Heart left ventricle (tissue), 16 donors: ENCODE measurements at places on chromosomes 2 and 18. TPM values are rescaled to one million over a fixed set of nuclear protein-coding genes. Genes with fewer than 3 reads are reported as not detected.

DNA sequence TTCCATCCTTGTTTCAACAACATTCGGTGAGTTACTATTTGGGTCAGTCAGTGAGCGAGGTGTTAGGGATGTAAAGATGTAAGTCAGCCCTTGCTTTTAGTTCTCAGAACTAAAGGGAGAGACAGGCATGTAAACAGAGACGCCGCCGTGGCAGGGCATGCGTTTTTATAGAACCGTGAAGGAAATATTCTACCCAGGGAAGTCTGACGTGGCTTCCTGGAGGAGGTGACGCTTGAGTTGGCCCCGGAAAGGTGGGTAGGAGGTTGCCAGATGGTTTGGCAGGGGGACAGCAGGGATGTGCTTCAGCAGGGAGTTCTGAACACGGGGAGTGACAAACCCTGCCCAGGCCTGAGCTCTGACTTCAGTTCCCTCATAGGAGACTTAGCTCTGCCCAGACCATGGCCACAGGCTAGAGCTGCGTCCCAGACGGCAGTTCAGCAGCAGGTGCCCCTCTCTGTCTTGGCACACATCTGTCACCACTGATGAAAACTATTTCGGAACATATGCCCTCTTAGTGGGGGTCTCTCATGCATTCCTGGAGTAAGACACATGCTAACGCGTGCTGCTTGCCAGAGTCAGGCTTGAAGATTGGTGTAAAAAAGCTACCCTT is 23.4 kb upstream of the RPL31 start:
- H3K4me3 ChIP-seq, result no peak overlapping the region
- H3K27me3 ChIP-seq, result no peaks in the 10 kb centered on the region
- H3K4me1 ChIP-seq, result no peaks in the 10 kb centered on the region
- H3K27ac ChIP-seq, result no peak overlapping the region
- no peak for DNase-seq
- H3K36me3 ChIP-seq, result peaks cover 83% of the 10 kb centered on the region

Gene CNDP1
- total RNA-seq, result not detected

- no peaks in the 10 kb centered on the region for H3K4me1 ChIP-seq
- no peaks in the 10 kb centered on the region for H3K27me3 ChIP-seq
- H3K4me3 ChIP-seq, result no peak overlapping the region
- no peaks in the 10 kb centered on the region for H3K36me3 ChIP-seq
- H3K27ac ChIP-seq, result no peak overlapping the region
These were observed 234.8 kb upstream of the PIK3C3 start for GRCh38 chr18:41720226-41720625.

Gene FTCDNL1
- total RNA-seq, result 3.1 TPM

DNA sequence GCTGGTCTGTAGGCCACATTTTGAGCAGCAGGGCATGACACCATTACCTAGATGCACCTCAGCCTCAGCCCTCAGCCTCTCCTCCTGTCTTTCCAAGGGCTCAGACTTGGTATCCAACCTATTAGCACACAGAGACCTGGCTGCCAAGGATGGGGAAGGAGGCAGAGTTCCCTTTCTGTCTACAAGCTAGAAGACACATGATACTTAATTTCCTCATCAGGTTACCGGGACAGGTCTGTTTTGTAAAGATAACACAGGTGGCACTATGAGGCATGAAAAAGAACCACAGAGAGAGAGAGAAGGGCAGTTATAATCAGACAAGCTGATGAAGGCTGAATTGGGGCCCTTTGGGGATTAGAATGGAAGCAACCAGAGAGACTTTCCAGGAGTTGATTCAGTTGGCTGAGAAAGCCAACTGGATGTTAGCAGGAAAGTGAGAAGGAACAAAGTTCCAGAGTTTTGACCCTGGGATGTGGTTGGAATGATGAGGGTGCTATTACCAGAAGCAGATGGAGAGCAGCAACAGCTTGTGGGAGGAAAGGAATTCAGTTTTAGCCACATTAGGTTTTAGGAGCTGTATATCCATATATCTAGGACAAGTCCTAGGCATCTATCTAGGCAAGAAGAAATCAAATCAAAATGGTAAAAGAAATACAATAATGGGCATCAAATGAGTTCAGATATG is 46.0 kb upstream of the RMND5A start:
- peak overlapping the region; percentile 54 for H3K27ac ChIP-seq
- H3K4me3 ChIP-seq, result no peak overlapping the region
- peaks cover 25% of the 10 kb centered on the region for H3K4me1 ChIP-seq
- no peaks in the 10 kb centered on the region for H3K36me3 ChIP-seq
- DNase-seq, result no peak
- no peaks in the 10 kb centered on the region for H3K27me3 ChIP-seq

DNA sequence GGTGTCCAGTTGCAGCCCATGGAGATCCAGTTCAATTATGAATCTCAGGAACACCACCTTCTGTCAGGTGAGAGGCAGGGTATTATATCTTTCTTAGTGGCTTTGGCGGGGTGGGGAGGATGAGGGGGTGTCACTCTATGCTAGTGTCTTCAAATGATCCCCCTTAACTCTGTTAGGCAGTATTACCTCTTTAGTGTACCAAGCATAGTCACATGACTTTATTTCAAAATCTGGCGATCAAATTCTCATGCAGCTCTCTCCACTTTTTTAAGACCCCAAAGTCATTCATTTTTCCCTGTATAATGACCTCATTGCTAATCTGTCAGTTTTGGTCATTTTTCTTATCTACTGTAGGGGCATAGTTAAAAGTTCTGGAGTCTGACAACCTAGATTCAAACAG is 1.1 kb upstream of the ZSCAN30 start:
- H3K27me3 ChIP-seq, result no peaks in the 10 kb centered on the region
- peaks cover 34% of the 10 kb centered on the region for H3K36me3 ChIP-seq
- peaks cover 17% of the 10 kb centered on the region for H3K4me1 ChIP-seq
- no peak for DNase-seq

Gene POU3F3
- total RNA-seq, result not detected

- H3K36me3 ChIP-seq, result no peaks in the 10 kb centered on the region
- H3K4me3 ChIP-seq, result no peak overlapping the region
- H3K27me3 ChIP-seq, result no peaks in the 10 kb centered on the region
- no peaks in the 10 kb centered on the region for H3K4me1 ChIP-seq
These were observed 1323.9 kb upstream of the DDX18 start for GRCh38 chr2:116490511-116491145.

DNA sequence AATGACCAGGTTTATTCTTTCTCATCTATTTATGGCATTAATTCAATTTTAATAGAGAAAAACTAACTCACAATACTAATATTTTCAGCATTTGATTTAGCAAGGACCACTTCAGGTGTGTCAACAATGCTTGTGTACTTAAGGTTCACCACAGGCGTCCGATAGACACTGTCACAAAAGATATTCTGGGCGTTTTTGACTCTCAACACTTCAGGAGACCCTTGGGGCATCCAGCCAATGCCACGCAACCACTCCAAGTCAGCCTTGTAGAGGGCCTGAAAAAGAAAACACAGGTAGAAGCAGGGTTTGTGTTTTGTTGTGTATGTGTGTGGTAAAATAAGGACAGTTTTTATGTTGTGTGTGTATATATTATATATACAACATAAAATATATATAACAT is 158.2 kb downstream of the NEB start:
- H3K4me1 ChIP-seq, result no peaks in the 10 kb centered on the region
- H3K4me3 ChIP-seq, result no peak overlapping the region
- DNase-seq, result no peak
- no peaks in the 10 kb centered on the region for H3K27me3 ChIP-seq
- no peak overlapping the region for H3K27ac ChIP-seq

DNA sequence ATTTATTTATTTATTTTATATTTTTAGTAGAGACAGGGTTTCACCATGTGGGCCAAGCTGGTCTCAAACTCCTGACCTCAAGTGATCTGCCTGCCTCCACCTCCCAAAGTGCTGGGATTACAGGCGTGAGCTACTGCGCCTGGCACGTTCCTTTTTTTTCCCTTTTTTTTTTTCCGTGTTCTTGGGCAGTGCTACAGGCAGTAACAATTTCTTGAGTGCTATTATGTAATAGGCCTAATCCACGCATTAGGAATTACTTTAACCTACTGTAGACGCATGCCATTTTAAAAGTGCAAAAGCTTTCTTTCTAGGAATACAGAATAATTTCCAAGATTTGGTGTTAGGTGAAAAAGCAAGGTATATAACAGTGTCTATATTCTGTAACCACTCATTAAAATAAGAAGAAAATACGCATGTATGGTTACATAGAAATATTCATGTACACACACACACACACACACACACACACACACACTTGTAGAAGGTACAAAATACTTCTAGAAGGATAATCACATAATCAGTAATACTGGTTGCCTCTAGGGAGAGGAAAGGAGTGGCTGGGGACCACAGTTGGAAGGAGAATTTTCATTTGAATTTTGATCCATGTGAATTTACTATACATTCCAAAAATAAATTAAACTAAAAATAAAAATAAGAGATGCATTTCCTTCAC is 92.3 kb downstream of the METTL8 start:
- H3K36me3 ChIP-seq, result no peaks in the 10 kb centered on the region
- H3K27ac ChIP-seq, result no peak overlapping the region
- H3K4me3 ChIP-seq, result no peak overlapping the region

Gene LOXL3
- total RNA-seq, result 8.7 TPM

DNA sequence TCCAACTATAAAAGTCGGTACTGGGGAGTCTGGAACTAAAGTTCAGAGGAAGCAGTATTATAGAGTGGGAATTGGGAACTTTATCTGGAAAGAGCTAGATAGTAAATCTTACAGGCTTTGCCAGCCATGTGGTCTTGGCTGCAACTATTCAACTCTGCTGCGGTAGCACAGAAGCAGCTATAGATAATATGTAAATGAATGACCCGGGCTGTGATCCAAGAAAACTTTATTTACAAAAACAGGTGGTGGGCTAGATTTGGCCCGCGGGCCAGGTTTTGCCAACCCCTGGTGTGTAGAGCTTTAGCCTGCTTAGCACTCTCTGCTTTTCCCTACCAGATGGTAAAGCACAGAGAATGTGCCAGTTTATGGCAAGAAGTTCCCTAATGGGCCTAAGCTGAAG is 70.8 kb downstream of the TNP1 start:
- H3K36me3 ChIP-seq, result no peaks in the 10 kb centered on the region
- H3K27ac ChIP-seq, result no peak overlapping the region
- no peaks in the 10 kb centered on the region for H3K27me3 ChIP-seq
- no peak for DNase-seq
- peaks cover 18% of the 10 kb centered on the region for H3K4me1 ChIP-seq
- no peak overlapping the region for H3K4me3 ChIP-seq

- H3K27me3 ChIP-seq, result no peaks in the 10 kb centered on the region
- H3K27ac ChIP-seq, result no peak overlapping the region
- H3K36me3 ChIP-seq, result peaks cover 26% of the 10 kb centered on the region
- H3K4me1 ChIP-seq, result no peaks in the 10 kb centered on the region
- no peak overlapping the region for H3K4me3 ChIP-seq
These were observed 19.1 kb downstream of the IAH1 start for GRCh38 chr2:9493478-9493877.

Gene PDE1A
- 16.8 TPM for total RNA-seq

- DNase-seq, result no peak
- peaks cover 4% of the 10 kb centered on the region for H3K4me1 ChIP-seq
- no peak overlapping the region for H3K4me3 ChIP-seq
- no peaks in the 10 kb centered on the region for H3K27me3 ChIP-seq
- H3K36me3 ChIP-seq, result no peaks in the 10 kb centered on the region
These were observed 2.6 kb upstream of the BMPR2 start for GRCh38 chr2:202373490-202373889.

- no peak for DNase-seq
- no peaks in the 10 kb centered on the region for H3K27me3 ChIP-seq
- peaks cover 36% of the 10 kb centered on the region for H3K4me1 ChIP-seq
- H3K4me3 ChIP-seq, result peak overlapping the region; percentile 77
- H3K36me3 ChIP-seq, result peaks cover 39% of the 10 kb centered on the region
These were observed 1.6 kb downstream of the LGALSL start for GRCh38 chr2:64455545-64455944.

Gene ITGB6
- total RNA-seq, result 4.2 TPM

- H3K4me1 ChIP-seq, result no peaks in the 10 kb centered on the region
- no peak for DNase-seq
- H3K27ac ChIP-seq, result no peak overlapping the region
- peaks cover 92% of the 10 kb centered on the region for H3K36me3 ChIP-seq
- no peak overlapping the region for H3K4me3 ChIP-seq
These were observed 71.6 kb downstream of the PXDN start for GRCh38 chr2:1672738-1673137.

DNA sequence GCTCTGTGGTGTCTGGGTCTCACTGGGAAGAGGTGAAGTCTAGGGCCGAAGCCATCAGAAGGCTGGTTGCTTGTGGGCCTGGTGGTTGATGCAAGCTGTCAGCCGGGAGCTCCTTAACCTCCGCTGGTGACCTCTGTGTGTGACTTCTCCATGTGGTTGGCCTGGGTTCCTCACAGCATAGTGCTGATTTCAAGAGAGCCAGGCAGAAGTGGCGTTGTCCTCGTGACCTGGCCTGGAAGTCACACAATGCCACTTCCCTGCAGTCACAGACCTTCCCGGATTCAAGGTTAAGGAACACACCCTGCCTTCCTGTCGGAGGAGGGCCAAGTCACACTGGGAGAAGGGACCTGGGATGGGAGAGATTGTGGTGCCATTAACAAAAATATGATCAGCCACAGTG is 303.7 kb upstream of the HS6ST1 start:
- peaks cover 5% of the 10 kb centered on the region for H3K27me3 ChIP-seq
- H3K4me1 ChIP-seq, result no peaks in the 10 kb centered on the region
- DNase-seq, result peak; percentile 18
- no peak overlapping the region for H3K4me3 ChIP-seq
- no peak overlapping the region for H3K27ac ChIP-seq

DNA sequence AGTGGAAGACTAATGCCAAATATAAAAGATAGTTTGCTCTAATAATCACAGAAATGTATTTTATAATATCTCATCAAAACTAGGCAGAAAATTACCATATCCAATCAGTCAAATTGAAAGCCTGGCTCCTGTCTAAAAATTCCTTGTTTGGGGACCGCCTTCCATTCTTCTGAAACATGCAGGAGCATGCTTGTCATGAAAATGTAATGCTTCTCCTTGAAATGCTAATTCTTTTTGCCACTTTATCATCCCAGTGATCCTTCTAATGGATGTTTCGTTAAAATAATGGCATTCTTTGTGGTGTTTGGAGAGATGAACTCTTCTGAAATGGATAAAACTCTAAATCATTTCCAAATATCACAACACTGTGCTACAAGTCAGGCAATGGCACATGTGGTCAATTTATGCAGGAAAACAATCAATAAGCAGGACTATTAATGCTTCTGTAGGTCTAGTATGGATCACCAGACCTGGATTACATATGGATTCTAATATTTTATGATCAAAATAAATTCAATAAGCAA is 1039.1 kb upstream of the NXPH2 start:
- no peaks in the 10 kb centered on the region for H3K4me1 ChIP-seq
- no peaks in the 10 kb centered on the region for H3K27me3 ChIP-seq
- DNase-seq, result no peak
- no peaks in the 10 kb centered on the region for H3K36me3 ChIP-seq
- no peak overlapping the region for H3K27ac ChIP-seq
- H3K4me3 ChIP-seq, result no peak overlapping the region

DNA sequence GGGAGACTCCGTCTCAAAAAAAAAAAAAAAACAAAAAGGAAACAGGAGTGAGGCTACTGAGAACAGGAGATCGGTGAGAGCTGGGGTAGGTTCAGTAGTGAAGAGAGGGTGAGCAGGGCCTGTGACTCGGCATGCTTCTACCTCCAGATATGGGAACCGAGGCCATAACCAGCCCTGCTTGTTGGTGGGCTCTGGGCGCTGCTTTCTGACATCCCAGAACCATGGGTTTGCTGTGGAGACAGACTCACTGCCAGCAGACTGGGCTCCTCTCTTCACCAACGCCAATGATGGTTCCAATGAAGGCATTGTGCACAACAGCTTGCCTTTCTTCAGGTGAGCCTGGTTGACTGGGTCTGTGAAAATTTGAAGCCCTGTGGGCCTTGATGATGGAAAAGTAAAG is 6.2 kb downstream of the CAD start:
- no peaks in the 10 kb centered on the region for H3K4me1 ChIP-seq
- H3K36me3 ChIP-seq, result peaks cover 78% of the 10 kb centered on the region
- H3K27me3 ChIP-seq, result no peaks in the 10 kb centered on the region
- DNase-seq, result no peak
- H3K27ac ChIP-seq, result no peak overlapping the region
- no peak overlapping the region for H3K4me3 ChIP-seq

Gene PTPRM
- total RNA-seq, result 118 TPM
